Hepatocyte (in vitro differentiated cells): ENCODE measurements at places on chromosomes 4 and X. TPM values are rescaled to one million over a fixed set of nuclear protein-coding genes. Genes with fewer than 3 reads are reported as not detected.

- H3K4me1 ChIP-seq: no peaks in the 10 kb centered on the region
- no peak overlapping the region for H3K4me3 ChIP-seq
- no peak for DNase-seq
- H3K27ac ChIP-seq: no peak overlapping the region
- H3K36me3 ChIP-seq: peaks cover 18% of the 10 kb centered on the region
- no peaks in the 10 kb centered on the region for H3K27me3 ChIP-seq
These were observed 37.3 kb downstream of the SEC24D start for GRCh38 chr4:118798658-118799057.

DNA sequence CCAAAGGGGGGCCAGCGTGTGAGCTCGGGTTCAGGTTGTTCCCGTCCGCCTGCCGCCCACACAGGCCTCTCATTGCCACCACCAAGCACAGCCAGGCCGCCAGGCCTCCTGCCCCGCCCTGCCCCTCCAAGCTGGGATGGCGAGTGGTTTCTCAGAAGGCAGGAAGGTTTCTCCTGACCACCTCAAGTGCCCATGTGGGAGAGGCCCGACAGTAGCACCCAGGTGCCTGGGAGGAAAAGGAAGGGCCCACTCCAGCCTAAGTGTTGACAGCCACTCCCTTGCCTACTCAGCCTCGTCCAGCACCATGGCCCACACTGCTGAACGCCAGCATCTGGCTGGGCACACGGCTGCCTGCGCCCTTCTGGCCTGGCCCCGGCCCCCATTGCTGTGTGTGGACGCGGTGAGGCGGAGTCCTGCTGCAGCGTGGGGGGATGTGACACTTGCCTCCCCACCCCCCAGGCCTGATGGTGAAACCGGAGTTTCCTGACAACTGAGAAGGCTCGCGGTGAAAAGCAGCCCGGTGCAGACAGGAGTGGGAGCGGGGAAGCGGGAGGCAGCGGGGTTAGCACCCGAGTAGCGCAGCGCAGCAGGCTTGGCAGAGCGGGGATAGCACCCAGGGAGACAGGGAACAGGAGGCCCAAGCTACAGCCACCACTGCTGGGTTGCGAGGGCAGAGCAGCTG is 19.2 kb downstream of the FLNA start:
- H3K4me1 ChIP-seq: no peaks in the 10 kb centered on the region
- H3K27me3 ChIP-seq: no peaks in the 10 kb centered on the region
- no peaks in the 10 kb centered on the region for H3K36me3 ChIP-seq
- H3K4me3 ChIP-seq: no peak overlapping the region

PPP1R3F gene
- total RNA-seq: 6.4 and 6.8 TPM in 2 replicates

DNA sequence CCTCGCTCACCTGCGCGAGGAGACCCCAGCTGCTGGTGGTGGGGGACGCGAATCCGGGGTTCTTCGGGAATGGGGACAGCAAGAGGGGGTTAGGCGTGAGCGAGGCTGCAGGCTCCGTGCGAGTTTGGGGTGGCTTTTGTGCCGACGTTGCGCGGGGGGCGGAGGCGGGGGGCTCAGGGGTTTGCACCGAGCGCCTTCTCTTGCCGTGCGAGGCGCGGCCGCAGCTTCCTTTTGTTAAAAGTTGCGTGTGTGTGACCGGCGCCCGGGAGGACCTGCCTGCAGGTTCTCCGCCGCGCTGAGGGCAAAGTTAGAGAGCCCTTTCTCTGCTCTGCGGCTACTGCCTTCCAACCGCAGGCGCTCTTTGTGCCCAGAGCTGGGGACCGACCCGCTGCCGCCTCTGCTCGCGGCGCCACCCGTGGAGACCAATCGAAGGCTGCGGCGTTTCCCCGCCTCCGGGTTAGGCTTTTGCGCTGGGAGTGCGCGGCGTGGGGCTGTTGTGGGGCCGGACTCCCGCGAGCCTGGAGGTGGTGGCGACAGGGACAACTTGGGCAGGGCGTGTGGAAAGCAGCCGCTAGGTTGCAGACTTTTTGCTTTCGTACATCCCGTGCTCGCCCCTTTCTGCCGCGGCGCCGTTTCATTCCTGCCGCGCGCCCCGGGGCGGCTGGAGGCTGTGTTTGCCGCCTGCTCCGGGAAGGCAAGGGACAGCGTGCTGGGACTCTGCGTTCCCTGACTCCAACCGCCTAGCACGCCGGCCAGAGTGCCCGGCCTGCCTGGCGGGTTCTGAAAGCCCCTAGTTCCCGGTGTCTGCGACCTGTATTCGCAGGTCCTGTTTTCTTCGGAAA is 716 bp downstream of the KIT start:
- peak; percentile 70 for DNase-seq
- no peak overlapping the region for H3K27ac ChIP-seq
- H3K4me1 ChIP-seq: peaks cover 15% of the 10 kb centered on the region
- H3K36me3 ChIP-seq: no peaks in the 10 kb centered on the region

GRCh38 chr4:124433044-124433443 is 279.5 kb downstream of the ANKRD50 start:
- no peaks in the 10 kb centered on the region for H3K27me3 ChIP-seq
- H3K36me3 ChIP-seq: no peaks in the 10 kb centered on the region
- DNase-seq: no peak
- H3K4me1 ChIP-seq: no peaks in the 10 kb centered on the region
- H3K4me3 ChIP-seq: no peak overlapping the region

IL2RG gene
- total RNA-seq: 7.1 and 14.1 TPM in 2 replicates

NEIL3 gene
- total RNA-seq: 2.0 and 2.1 TPM in 2 replicates

EXOSC9 gene
- total RNA-seq: 20.1 and 23.1 TPM in 2 replicates

DNA sequence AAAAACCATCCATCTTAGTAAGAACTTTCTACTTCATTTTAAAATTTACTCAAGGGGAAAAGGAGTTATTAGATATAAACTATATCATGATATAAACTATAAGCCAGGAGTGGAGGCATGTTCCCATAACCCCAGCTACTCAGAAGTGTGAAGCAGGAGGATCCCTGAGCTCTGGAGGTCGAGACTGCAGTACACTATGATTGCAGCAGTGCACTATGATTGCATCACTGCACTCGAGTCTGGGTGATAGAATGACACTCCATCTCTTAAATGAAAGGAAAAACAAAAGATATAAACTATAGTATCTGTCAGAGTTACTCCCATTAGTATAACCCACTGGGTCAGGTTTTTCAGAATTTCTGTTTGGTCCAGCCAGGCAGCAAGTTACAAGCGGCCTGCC is 47.6 kb downstream of the RPS3A start:
- no peak overlapping the region for H3K4me3 ChIP-seq
- H3K27me3 ChIP-seq: no peaks in the 10 kb centered on the region
- no peak for DNase-seq
- no peaks in the 10 kb centered on the region for H3K4me1 ChIP-seq
- no peak overlapping the region for H3K27ac ChIP-seq

ZNF185 gene
- total RNA-seq: 10.6 and 10.8 TPM in 2 replicates

TXK gene
- total RNA-seq: 0.40 and 1.5 TPM in 2 replicates

DNA sequence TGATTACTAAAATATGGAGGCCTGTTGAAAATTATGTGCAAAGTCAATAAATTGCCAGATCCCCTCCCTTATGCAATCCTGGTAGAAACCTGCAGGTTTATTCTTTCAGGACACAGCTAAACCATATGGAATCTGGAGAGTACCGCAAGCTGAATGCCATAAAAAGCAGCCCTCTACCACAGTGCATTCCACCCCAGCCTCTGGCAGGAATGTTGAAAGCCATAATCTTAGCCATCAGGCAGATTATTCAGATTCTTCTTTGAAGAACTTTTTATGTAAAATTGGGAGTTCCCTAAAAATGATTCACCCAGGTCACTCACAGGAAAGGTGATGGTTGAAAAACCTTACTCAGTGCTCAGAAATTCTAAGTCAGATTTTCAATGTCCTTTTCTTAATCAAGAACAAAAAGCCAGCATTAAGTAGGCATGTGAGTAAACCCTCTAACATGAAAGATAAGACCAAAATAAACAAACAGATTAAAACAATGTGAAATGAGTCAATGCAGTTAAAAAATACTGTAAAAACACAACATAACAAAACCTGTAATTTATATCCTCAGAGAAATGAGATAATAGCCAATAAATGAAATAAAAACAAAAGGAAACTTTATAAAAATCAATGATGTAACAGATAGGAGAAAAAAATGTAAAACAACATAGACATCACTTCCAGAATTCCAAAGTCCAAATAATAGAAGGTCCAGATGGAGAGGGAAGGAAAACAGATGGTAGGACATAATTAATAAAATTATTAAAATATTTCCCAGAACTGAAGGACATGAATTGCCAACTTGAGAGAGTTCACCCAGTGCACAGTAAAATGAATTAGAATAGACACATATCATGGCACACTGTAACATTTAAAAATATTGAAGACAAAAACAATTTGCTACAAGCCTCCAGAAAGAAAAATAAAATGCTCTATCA is 226.9 kb downstream of the FSTL5 start:
- no peak for DNase-seq
- no peaks in the 10 kb centered on the region for H3K4me1 ChIP-seq
- H3K27ac ChIP-seq: no peak overlapping the region
- no peaks in the 10 kb centered on the region for H3K27me3 ChIP-seq
- no peaks in the 10 kb centered on the region for H3K36me3 ChIP-seq

DNA sequence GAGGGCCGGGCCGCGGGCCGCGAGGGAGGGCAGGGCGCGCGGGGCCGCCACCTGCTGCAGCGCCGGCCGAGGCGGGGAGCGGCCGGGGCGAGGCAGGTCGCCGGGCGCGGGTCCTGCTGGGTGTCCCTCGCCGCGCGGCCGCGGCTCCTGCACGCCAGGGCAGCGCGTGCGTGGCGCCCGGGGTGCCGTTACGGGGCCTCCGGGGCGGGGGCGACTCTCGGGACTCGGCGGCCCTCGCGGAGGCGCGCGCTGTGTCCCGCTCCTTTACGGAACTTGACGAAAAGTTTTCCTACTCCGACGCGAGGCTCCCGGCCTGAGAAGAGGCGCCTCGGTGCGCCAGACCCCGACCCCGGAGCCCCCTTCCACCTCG is 329 bp downstream of the TBC1D14 start:
- peak; percentile 78 for DNase-seq
- H3K27ac ChIP-seq: peak overlapping the region; percentile 100
- H3K4me3 ChIP-seq: peak overlapping the region; percentile 99
- H3K4me1 ChIP-seq: peaks cover 38% of the 10 kb centered on the region

- H3K27ac ChIP-seq: no peak overlapping the region
- no peaks in the 10 kb centered on the region for H3K4me1 ChIP-seq
- H3K36me3 ChIP-seq: no peaks in the 10 kb centered on the region
- no peak overlapping the region for H3K4me3 ChIP-seq
These were observed 43.6 kb downstream of the STARD8 start for GRCh38 chrX:68690936-68691501.

SPANXD gene
- total RNA-seq: not detected in 2 replicates

- H3K4me3 ChIP-seq: no peak overlapping the region
- no peak for DNase-seq
- H3K27ac ChIP-seq: no peak overlapping the region
- H3K27me3 ChIP-seq: no peaks in the 10 kb centered on the region
- peaks cover 5% of the 10 kb centered on the region for H3K4me1 ChIP-seq
These were observed 522.9 kb downstream of the FAT4 start for GRCh38 chr4:125837493-125838201.

- H3K36me3 ChIP-seq: no peaks in the 10 kb centered on the region
- DNase-seq: no peak
- H3K4me3 ChIP-seq: no peak overlapping the region
- H3K27ac ChIP-seq: peak overlapping the region; percentile 72
These were observed 32.9 kb downstream of the CHM start for GRCh38 chrX:86014421-86014820.

DNA sequence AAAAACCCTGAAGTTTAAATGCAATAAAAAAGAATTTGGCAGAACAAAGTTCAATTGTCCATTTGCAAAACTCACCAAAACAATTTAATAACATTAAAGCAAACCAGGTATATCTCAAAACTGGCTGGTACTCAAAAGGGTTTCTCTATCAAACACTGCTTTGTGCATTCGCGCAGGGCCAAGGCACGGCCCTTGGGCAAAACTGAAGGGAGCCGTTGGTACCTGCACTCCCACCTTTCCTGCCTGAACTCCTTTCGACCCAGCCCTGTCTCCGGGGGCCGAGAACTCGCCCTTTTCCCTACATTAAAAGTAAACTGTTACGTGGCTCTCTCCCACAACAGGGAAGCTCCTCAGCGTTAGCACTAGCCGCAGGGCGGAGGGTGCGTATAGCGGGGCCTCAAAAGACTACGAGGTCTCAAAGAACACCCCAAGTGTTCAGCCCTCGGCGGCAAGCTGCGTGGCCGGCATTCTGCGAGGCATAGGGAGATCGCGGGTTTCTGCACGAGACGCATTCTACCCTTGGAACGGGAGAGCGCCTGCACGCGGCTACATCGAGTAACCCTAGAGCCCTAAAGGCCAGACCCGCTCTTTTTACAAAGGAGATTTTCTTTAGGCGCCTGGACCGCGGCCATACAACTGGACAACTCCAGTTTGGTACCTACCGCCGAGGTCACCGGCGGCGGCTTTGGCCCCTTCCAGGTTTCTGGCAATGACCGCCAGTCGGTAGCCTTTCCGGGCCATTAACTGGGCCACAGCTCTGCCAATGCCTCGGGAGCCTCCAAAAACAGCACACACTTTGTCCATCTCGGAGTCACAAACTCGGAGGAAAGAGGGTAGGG is 550 bp downstream of the CBR4 start:
- no peaks in the 10 kb centered on the region for H3K27me3 ChIP-seq
- no peaks in the 10 kb centered on the region for H3K36me3 ChIP-seq
- H3K27ac ChIP-seq: peak overlapping the region; percentile 92
- H3K4me3 ChIP-seq: peak overlapping the region; percentile 49
- peak; percentile 73 for DNase-seq
- H3K4me1 ChIP-seq: peaks cover 31% of the 10 kb centered on the region

RHOH gene
- 0.36 TPM in 1 of 2 replicates, not detected in the other for total RNA-seq

GRCh38 chrX:48957477-48957826 is at the start of gene OTUD5:
Gene OTUD5 (minus strand): TSS chrX:48957607. CDS start chrX:48957570, 37 bp downstream.
- peak; percentile 66 for DNase-seq
- H3K27ac ChIP-seq: peak within 1 kb of the TSS; percentile 98
- peaks cover 9% of the 10 kb centered on the region for H3K4me1 ChIP-seq
- no peaks in the 10 kb centered on the region for H3K36me3 ChIP-seq
- H3K4me3 ChIP-seq: peak within 1 kb of the TSS; percentile 39
- H3K27me3 ChIP-seq: no peaks in the 10 kb centered on the region

- no peaks in the 10 kb centered on the region for H3K27me3 ChIP-seq
- H3K27ac ChIP-seq: no peak overlapping the region
- H3K4me3 ChIP-seq: no peak overlapping the region
- no peaks in the 10 kb centered on the region for H3K4me1 ChIP-seq
- H3K36me3 ChIP-seq: no peaks in the 10 kb centered on the region
These were observed 183.6 kb downstream of the AFAP1 start for GRCh38 chr4:7756071-7756470.

- no peaks in the 10 kb centered on the region for H3K36me3 ChIP-seq
- no peak for DNase-seq
- peak overlapping the region; percentile 99 for H3K27ac ChIP-seq
- no peak overlapping the region for H3K4me3 ChIP-seq
- no peaks in the 10 kb centered on the region for H3K27me3 ChIP-seq
These were observed 123.4 kb downstream of the IRF2 start for GRCh38 chr4:184350964-184351363.

DNA sequence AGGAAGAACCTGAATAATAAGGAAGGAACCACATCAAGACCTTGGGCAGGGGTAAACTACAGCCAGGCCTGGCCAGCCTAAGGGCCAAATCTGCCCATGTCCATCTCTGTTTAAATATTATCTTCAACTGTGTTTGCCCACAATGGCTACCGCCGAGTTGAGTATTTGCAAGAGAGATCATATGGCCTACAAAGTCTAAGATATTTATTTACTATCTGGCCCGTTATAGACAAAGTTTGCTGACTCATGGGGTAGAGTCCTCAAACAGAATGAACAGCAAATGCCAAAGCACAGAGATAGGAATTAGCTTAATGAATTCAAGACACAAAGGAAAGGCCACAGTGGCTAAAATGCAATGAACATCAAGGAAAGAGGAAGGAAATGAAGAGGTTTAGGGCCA is 44.8 kb downstream of the RPS6KA3 start:
- peaks cover 4% of the 10 kb centered on the region for H3K4me1 ChIP-seq
- H3K27ac ChIP-seq: no peak overlapping the region
- no peaks in the 10 kb centered on the region for H3K36me3 ChIP-seq
- no peak overlapping the region for H3K4me3 ChIP-seq
- no peaks in the 10 kb centered on the region for H3K27me3 ChIP-seq
